ENCODE measurements at places on chromosomes 6 and 20. TPM values are rescaled to one million over a fixed set of nuclear protein-coding genes. Genes with fewer than 3 reads are reported as not detected.

The BPIFB4 gene
- not detected for total RNA-seq

The FOXQ1 gene
- 6.2 TPM for total RNA-seq

The KCNG1 gene
- total RNA-seq, result 14.7 TPM

The HUS1B gene
- 0.38 TPM for total RNA-seq

The HACE1 gene
- 2.9 TPM for total RNA-seq

The ZNF217 gene
- total RNA-seq, result 22.1 TPM

The RSPH9 gene
- 0.27 TPM for total RNA-seq

The MAS1 gene
- total RNA-seq, result not detected

The SRSF12 gene
- 2.4 TPM for total RNA-seq

The MUCL3 gene
- total RNA-seq, result 0.09 TPM

The LGSN gene
- total RNA-seq, result 2.3 TPM

The RGS17 gene
- total RNA-seq, result 8.5 TPM

The PTK7 gene
- 3.7 TPM for total RNA-seq

The HTR1B gene
- total RNA-seq, result 0.25 TPM

The MRAP2 gene
- total RNA-seq, result 2.0 TPM

The PPP1R14C gene
- total RNA-seq, result 1.6 TPM

The PLCB1 gene
- 0.58 TPM for total RNA-seq

The TRAPPC3L gene
- not detected for total RNA-seq

The PROKR2 gene
- total RNA-seq, result not detected

The SRC gene
- 134 TPM for total RNA-seq

The RBBP8NL gene
- 0.25 TPM for total RNA-seq

The TREML2 gene
- not detected for total RNA-seq

The MYO6 gene
- total RNA-seq, result 7.5 TPM

The CRISP3 gene
- total RNA-seq, result not detected

The WFDC12 gene
- total RNA-seq, result not detected

The DCDC2 gene
- total RNA-seq, result 2.5 TPM

The PHACTR1 gene
- total RNA-seq, result not detected

The GPX5 gene
- not detected for total RNA-seq

The MOXD1 gene
- total RNA-seq, result 1.9 TPM

The PSMF1 gene
- total RNA-seq, result 168 TPM

The MYLK4 gene
- total RNA-seq, result 0.12 TPM

The HLA-DRB5 gene
- not detected for total RNA-seq

The PDE7B gene
- total RNA-seq, result 0.83 TPM

The RSPH3 gene
- 4.6 TPM for total RNA-seq

The MTHFD1L gene
- 43.6 TPM for total RNA-seq

The SLC32A1 gene
- total RNA-seq, result not detected

The SLC13A3 gene
- total RNA-seq, result not detected

The BTNL2 gene
- total RNA-seq, result not detected

The EYA2 gene
- total RNA-seq, result 2.2 TPM

The PLCB4 gene
- 16.3 TPM for total RNA-seq

The NEU1 gene
- total RNA-seq, result 24.9 TPM

The PGC gene
- not detected for total RNA-seq

The AIF1 gene
- not detected for total RNA-seq

The FERMT1 gene
- total RNA-seq, result 13.4 TPM

The GMPR gene
- 2.1 TPM for total RNA-seq

The PRR18 gene
- 0.11 TPM for total RNA-seq

The ADGB gene
- not detected for total RNA-seq

The CCN6 gene
- total RNA-seq, result not detected

The TRIM40 gene
- total RNA-seq, result not detected

The OR2W1 gene
- not detected for total RNA-seq

The BPIFA1 gene
- not detected for total RNA-seq

The GPR6 gene
- total RNA-seq, result not detected

The CTAGE9 gene
- total RNA-seq, result not detected
